ENCODE measurements at places on chromosomes 5 and 9.

GRCh38 chr5:43854697-43855292, 251.8 kb downstream of the NNT start:
- no peak for DNase-seq

DNA sequence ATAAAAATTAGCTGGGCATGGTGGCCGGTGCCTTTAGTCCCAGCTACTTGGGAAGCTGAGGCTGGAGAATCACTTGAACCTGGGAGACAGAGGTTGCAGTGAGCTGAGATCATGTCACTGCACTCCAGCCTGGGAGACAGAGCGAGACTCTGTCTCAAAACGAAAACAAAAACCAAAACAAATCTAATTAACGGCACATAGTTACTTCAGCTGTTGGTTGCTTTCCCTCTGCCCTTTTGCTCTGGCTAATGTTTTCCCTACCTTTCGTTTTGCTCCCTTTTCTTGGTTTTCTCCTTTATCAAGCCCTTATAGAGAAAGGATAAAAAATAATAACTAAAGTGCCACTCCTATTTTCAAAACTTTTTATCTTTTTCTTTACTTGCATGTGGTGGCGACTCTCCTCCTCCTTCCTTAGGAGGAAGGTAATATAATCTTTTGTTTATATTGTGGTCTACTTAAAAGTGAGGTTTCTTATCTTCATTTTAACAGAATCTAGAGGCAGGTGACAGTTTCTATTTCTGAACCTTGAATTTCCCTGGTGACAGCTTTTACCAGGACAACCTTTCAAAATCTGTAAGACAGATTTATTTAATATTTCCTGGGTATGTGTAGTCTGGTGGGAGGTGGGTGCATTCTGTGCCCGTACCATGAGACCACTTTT, 125.4 kb downstream of the ARHGEF28 start:
- no peak for DNase-seq

DNA sequence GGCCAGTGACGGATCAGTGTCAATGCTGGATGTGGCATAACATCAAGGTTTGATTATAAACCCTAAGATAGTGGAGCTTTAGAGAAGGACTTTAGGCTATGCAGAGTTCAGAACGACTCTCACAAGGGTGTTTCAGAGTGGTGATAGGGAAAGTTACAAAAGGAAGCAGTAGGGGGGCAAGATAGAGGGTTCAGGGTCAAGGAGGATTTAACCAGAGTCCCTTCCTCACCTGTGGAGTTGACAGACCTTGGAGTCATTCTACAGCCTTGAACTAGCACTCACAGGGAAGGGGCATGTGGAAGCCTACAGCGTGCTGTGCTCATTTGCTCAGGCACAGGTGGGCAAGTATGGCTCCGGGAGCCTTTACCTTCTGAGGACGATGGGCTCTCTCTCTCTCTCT, 7.9 kb downstream of the DMRT1 start:
- no peak for DNase-seq

DNA sequence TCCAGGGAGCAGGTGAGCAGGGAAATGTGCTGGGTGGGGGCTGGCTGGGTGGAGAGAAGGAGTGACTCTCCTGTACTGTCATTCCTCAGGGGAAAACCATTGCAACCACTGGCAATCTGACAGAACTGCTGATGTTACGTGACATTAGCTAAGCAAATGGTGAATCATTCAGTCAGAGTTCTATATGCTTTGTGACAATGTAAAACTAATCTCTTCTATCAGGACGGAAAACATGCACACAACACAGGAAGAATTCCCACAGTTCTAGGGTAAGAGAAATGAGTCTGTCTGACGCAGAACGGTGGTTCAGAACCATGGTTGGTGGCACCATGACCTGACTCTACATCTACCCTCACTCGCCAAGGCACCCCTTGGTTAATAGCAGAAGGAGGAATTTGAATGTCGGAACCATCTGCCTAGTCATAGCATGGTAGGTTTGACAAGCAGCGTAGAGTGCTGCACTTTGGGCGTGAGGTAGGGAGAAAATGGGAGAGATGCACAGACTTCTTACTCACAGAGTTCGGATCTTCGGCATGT, 243.6 kb upstream of the PANK3 start:
- DNase-seq = no peak

DNA sequence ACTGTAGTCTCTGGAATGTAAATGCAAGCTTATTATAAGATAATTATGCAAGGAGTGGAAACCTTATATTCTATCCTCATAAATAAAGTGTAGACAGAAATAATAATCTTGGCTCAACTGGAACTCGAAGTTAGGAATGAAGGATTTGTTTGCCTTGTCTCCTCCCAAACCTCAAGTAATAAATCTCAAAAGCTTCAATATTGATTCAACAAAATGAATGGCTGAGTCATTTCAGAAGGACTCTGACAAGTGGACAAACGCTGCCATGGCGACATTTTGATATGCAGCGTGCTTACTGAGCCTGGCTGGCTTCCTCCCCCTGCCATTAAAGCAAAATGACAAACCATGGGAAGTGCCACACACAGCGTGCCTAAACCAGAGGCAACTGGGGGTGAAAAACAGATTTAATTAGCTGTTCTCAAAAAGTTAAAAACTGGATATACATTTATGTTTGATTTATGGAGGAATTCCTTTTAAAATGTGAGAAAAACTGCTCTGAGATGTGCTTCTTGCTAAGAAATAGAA, 10.5 kb upstream of the ADGRV1 start:
- no peak for DNase-seq

GRCh38 chr5:16856531-16856930, 79.6 kb downstream of the MYO10 start:
- DNase-seq = no peak

DNA sequence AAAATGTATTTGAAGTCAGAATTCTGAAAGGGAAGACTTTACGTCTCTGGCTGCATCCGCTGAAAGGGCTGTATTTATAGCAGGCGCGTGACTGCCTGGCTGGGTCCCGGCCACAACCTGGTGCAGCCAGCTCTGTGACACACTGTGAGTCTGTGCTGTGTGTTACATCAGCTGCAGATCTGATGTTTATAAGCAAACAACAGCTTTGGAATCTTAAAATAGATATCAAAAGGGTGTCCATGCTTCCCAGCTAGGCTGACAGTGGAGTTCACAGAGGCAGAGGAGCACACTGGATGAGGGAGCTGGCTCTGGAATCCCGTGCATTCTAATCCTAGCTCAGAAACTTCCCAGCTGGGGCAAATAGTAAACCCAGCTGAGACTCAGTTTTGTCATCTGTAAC, 433.4 kb upstream of the BRINP1 start:
- no peak for DNase-seq

- DNase-seq = no peak
These were observed 105.0 kb downstream of the PLPP1 start for GRCh38 chr5:55429613-55430253.

GRCh38 chr5:91006713-91007112, 376.4 kb downstream of the ARRDC3 start:
- no peak for DNase-seq

DNA sequence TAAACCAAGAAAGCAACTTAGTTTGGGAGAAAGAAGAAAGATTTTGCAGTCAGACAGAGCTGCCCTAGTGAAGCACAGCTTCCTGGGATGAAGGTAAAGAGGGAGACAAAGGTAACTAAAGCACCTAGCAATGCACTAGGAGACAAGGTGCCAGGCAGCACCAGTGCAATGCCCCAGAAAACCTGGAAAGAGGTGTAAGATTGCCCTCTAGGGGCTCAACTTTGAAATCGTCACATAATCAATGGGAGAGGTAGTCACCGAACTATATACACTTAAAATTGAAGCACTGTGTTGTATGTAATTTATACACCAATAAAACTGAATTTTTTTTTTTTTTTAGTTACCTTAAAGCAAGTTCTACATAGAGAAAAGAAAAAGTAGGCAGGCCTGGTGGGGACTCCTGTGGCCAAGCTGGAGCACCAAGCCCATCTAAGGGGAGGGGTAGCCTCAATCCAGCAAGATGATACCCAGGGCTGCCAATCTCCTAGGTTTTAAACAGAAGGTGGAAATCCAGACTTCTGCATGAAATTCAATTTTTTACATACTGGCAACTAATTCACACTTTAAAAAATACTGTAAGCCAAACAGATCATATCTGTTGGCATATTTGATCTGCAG, 48.2 kb downstream of the CDK5RAP2 start:
- DNase-seq = no peak

- no peak for DNase-seq
These were observed 64.8 kb downstream of the UNC13B start for GRCh38 chr9:35226651-35227050.

- DNase-seq = no peak
These were observed 134.7 kb upstream of the ZNF608 start for GRCh38 chr5:124880903-124881697.

- DNase-seq = no peak
These were observed 263.0 kb downstream of the PDZD2 start for GRCh38 chr5:31901807-31902530.

DNA sequence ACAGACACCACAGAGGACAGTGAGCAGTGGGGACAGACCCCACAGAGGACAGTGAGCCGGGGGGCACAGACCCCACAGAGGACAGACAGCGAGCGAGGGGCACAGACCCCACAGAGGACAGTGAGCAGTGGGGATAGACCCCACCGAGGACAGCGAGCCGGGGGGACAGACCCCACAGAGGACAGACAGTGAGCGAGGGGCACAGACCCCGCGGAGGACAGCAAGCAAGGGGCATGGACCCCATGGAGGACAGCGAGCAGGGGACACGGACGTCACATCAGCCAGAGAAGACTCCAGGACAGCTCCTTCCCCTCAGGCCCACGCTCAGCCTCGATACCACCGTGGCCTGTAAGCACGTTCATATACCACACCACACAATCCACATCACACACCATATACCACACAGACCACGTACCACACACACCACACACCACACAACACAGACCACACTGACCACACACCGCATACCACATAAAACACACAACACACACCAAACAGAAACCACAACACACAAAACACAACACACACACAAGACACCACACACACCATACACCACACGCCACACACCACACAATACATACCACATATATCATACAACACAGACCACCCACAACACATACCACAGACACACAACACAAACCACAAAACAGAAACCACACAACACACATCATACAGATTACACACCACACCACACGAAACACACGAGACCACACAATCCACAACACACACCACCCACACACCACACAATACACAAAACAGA, 5.2 kb upstream of the ZDHHC11 start:
- DNase-seq = no peak

GRCh38 chr5:1519631-1520210, 4.0 kb downstream of the LPCAT1 start:
- DNase-seq = peak; percentile 67

- peak; percentile 92 for DNase-seq
These were observed 650 bp downstream of the DCTN4 start for GRCh38 chr5:150758203-150758530.
